HL-60 (cell line): ENCODE measurements at places on chromosomes 13 and 19.

DNA sequence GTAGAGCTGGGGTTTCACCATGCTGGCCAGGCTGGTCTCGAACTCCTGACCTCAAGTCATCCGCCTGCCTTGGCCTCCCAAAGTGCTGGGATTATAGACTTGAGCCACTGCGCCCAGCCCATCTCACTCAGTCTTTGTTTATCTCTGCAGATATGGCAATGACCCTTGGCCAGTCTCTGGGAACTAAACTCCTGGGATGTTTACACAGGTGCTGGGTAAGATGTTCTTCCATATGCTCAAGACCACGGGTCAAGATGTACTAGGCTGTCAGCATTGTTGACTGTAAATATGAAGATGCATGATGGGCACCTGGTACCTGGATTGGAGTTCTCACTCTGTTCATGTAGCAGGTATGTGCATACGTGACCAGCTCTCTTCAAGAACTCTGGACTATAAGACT is 35.8 kb downstream of the ZNF473 start:
- no peak for DNase-seq

- peak; percentile 56 for DNase-seq
Measured at GRCh38 chr13:110699148-110700145, 6.5 kb downstream of the CARS2 start.

GRCh38 chr19:32129141-32129540 is 216.3 kb upstream of the ZNF507 start:
- no peak for DNase-seq

GRCh38 chr19:12841094-12841493 is 2.8 kb downstream of the MAST1 start:
- DNase-seq = no peak

DNA sequence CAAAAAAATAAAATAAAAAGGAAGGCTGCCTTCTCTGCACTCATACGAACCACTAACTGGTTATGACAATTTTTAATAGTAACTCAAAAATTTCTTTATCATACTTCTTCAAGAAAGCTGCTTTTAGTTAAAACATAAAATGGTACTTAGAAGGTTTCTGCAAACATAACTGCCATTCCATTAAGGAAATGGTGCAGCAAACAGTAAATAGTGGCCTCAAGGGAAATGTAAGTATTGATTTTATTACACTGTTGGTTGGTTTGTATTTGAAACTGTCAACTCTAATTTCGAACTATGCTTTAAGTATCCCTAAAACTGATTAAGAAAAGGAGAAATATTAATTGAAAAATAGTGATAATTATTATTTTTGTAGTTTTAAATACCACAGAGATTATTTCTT is 278.0 kb downstream of the DACH1 start:
- DNase-seq = no peak

DNA sequence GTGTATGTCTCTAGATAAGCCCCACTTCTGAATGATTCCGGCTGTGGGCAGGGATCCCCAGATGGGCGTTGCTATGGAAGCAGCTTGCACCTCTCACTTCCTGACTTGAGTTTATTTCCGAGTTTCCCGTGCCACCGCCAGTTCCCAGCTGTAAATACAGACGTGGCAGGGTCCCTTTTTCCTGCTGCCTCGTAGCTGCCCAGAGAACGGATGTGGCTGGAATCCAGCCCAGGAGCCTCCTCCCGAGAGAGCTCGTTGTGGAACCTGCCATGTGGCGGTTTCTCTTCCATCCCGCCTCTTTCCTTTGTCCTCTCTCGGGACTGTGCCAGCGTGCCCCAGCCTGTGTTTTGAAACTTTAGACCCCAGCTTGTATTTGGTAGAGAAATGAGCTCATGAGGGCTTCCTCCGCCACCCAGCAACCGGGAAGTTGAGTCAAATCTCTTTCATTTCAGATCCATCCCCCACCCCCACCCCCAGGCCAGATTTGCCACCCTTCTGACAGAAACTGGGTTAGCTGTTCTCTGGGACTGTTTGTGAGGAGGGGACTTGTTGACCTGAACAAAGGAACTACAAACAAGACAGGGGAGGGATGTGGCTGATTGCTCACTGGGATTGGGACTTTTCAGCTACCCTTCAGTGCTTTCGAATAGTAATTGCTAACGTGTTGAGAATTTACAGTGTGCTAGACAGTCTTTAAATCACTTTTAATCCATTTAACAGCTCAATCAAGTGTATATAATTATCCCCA is 96.6 kb downstream of the SIPA1L3 start:
- DNase-seq = no peak

DNA sequence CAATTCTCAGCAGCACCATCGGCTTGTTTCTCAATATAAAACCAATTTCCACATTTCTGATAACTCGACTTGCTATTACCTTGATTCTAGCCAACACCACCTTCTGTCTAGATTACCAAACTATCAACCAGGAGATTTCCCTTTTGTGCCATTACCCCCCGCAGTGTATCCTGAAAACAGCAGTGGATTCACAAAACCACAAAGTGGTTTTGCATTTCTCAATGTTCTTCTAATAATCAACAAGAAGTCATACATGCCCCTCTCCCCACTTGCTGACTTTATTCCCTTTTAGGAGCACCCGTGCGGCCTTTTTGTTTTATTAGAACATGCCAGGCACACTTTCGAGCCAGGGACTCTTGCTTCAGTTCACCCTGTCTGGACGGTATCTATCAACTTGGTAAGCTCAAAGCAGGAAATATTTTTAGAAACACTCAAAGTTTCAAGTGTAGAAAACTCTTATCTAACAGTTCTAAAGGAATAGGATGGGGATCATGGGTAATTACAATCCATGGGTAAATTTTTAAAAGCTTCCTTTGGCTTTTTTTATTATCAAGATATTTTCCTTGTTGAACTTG is 967.4 kb downstream of the EFNB2 start:
- DNase-seq = no peak

DNA sequence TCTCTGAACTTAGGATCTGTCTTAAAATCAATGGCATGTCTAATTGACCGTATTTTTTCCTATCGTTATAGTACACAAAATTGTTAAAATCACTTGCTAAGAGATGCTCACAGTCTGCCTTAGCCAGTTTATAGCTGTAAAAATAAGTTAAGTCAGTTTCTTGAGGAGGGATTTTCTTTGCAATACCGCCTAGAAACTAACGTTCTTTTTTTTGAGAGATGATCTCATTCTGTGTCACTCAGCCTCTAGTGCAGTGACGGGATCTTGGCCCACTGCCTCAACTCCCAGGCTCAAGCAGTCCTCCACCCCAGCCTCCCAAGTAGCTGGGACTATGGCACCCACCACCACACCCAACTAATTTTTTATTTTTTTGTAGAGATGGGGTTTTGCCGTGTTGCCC is 4.4 kb downstream of the CKAP2 start:
- DNase-seq = no peak

GRCh38 chr19:8518536-8518935 is 4.6 kb upstream of the ZNF414 start:
- DNase-seq = no peak

DNA sequence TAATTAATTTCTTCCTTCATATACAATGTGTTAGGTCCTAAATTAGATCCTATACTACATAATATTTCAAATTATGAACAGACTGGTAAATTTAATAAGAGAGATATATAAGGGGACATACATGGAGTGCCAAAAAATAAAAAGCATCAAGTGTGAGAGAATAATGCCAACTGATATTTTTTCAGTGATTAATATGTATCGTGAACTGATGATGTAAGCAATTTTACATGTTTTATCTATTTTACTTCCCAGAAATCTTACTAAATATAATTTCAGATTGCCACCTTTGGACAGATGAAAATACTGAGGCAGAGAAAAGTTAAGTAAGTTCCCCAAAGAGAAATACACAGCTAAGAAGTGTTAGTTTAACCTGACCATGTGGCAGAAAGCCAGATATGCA is 870.8 kb downstream of the SLITRK5 start:
- DNase-seq = no peak

DNA sequence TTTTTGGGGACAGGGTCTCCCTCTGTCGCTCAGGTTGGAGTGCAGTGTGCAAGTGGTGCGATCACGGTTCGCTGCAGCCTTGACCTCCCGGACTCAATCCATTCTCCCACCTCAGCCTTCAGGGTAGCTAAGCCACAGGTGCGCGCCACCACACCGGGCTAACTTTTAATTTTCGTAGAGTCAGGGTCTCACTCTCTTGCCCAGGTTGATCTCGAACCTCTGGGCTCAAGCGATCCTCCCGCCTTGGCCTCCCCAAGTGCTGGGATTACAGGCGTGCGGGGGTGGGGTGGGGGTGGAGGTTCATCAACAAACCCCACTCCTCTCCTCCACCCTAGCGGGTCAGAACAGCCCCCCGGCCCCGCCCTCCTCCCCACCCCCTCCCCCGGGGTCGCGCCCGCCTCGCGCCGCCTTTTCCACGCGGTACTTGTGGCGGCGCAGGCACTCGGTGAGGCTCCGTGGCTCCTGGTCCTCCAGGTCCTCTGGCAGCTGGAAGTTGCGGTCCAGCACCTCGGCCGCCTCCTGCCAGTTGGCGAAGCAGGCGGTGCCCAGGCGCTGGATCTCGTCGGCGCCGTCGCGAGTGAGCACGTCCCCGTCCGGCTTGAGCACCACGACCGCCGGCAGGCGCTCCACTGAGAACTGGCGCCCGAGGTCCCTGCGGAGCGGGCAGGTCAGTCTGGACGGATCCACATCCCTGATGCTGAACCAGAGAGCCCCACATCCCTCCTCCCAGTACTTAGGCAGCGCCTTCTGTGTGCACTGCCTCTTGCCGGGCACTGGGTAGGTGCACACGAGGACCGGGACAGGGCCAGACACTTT is 5.2 kb downstream of the NXNL1 start:
- no peak for DNase-seq

- no peak for DNase-seq
Measured at GRCh38 chr19:42079886-42080763, 4.2 kb downstream of the ZNF574 start.

DNA sequence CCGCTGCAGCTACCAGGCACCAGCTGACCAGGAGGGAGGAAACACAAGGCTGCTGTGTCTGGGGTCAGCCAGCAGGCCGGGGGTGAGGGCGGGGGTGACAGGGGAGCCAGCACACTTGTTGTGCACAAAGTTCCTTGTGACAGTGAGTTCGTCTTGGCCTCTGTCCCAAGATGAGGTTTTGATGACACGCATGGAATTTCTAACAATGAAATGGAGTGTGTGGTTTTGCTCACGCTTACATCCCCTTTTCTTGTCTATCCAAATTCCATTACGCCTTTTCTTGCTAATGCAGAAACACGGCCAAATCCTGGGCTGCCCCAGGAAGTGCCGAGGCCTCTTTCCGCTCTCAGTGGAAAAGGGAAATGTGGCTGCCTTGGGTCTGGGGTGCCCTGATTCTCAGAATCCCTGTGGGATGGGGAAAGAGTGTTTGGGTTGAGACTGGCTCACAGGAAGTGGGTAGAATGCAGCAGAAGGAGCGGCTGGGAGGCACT is 73.8 kb downstream of the GADD45B start:
- DNase-seq = peak; percentile 86

- no peak for DNase-seq
Measured at GRCh38 chr19:8129061-8129618, 20.3 kb downstream of the FBN3 start.

DNA sequence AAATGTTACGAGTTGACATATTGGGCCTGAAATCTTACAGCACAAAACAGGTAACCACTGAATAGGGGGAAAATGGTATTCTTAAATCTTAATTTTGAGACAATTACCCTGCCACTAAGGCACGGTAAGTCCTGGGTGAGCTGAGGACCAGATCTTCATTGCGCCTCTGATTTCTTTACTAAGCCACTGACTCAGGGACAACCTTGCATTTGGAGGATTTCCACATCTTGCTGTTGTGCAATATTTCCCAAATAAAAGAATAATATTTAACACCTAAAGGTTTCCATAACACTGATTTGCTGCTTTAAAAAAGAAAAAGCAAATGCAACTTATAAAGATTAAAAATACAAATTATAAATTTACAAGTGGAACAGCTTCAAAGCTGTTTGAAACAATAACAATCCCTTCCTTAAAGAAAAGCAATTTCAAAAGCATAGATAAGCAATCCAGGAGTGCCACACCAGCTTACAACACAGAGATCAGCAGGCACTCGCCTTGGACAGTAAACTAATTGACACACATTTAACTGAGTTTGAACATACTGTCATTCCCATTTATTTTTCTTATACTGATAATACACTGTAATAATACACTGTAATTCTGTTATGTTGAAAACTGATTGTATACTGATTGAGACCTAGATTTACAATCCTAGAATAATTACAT is 79.6 kb upstream of the DOCK9 start:
- no peak for DNase-seq

GRCh38 chr13:40485611-40486517 is 180.6 kb downstream of the FOXO1 start:
- DNase-seq = no peak

GRCh38 chr19:17512574-17512939 is 1.1 kb downstream of the PGLS start:
- no peak for DNase-seq

- no peak for DNase-seq
Measured at GRCh38 chr19:43439032-43439708, 24.5 kb downstream of the TEX101 start.

GRCh38 chr19:5934774-5935472 is 20.9 kb downstream of the CAPS start:
- no peak for DNase-seq

DNA sequence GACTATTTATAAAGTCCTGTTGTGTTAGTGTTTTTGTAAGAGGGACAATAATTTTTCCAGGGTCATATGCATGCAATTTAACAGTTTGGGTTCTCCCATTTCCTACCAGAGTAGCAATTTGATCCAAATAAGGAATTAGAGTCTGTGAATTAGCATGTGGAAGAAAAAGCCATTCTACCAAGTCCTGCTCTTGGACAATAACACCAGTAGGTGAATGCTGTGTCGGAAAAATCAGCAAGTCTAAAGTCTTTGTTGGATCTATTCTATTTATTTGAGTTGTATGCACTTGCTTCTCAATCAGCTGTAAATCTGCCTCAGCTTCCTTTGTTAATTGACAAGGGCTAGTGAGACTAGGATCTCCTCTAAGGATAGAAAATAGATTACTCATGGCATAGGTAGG is 21.4 kb upstream of the IL17D start:
- no peak for DNase-seq

GRCh38 chr13:47893527-47893926 is 107.5 kb downstream of the SUCLA2 start:
- no peak for DNase-seq

GRCh38 chr19:4362101-4362828 is 18.9 kb downstream of the MPND start:
- DNase-seq = no peak
